Large intestine (tissue), 12 donors: ENCODE measurements at places on chromosomes 7 and 10. TPM values are rescaled to one million over a fixed set of nuclear protein-coding genes. Genes with fewer than 3 reads are reported as not detected.

DNA sequence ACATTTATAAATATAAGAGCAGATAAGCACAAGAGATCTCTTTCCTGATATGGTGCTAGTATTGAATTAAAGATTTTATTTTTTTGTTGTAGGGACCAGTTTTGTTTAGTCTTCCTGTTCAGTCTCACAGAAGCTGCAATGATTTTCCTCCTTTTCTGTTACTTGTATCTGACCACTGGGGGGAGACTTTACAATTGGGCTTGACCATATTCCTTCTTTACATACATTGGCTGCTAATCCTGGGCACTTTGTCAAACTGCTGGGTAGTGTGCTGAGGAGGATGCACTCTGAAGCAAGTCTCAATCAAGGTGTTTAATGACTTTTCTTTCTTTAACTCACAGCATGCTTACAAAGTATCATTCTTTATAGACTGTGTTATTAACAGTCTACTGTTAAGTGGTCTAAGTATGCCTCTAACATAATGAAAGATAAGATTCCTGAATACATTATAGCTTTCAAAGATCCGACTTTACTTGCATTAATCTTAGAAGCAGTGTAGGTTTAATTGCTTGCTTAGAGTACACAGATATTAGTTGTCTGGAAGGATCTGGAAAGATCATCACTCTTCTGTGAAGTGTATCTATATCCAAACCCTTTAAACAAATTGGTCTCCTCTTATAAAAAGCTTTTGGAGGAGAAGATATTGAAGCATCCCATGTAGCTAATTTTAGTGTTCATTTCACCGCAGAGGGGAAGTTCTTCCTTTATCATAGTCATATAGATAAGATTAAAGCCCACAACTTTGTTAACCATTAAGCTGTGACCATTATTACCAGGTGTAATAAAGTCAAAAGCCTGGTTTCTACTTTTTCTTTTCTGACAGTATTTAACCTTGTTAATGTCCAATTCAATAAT, 3.1 kb downstream of the PALS2 start:
- DNase-seq, result peak; percentile 50

The CFAP69 gene
- polyA plus RNA-seq, result 8.1 TPM

- no peak for DNase-seq
Observed at GRCh38 chr10:72932259-72933015, 22.2 kb downstream of the PLA2G12B start.

GRCh38 chr7:106717254-106717954, 56.4 kb upstream of the CCDC71L start:
- no peak for DNase-seq

The MDFIC gene
- polyA plus RNA-seq, result 14.2 TPM

DNA sequence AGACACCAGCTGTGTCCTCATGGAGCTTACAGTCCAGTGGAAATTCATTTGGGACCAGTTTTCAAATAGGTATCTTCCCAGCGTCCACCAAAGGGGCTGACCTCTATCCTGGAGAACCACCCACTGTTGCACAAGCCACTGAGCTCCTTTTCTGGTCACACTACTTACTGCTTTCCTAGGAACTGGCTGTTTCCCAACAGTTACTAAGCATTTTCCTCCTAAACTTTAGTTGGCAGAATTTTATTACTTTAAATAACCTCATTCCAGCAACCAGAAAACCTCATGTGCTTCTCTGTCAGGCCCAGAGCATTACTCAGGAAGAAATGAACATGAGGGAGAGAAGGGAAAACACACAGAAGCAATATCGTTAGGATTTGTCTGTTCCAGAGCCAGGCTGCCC, 183.1 kb downstream of the GPAM start:
- no peak for DNase-seq

The CPN1 gene
- polyA plus RNA-seq, result 0.06 TPM

DNA sequence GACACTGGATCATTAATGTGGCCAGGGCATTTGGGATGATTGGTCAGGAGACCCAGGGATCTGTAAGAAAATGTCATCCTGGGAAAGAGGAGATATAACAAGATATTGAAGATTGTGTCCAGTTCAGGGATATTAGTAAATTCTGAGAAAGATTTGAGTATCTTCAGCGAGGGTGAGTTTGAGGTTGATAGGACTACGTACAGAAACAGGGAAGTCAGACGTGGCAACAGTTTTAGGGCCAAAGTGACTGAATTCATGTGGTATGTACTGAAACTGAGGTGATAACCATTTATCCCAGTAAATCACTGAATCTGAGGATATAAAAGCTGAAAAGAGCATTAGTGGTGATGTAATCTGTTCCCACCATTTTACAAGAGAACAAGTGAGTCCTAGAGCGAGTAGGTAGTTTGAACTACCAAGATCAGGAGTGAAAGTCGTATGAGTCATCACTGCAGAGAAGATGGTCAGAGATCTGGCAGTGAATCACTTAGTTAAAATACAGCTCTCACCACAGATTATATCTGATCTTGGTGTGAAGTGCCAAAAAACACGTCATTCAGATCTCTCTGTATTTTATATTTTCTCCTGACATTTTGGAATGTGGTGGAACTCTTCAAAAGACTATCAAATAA, 220.5 kb downstream of the CDK14 start:
- no peak for DNase-seq

The NEBL gene
- polyA plus RNA-seq, result 3.3 TPM

DNA sequence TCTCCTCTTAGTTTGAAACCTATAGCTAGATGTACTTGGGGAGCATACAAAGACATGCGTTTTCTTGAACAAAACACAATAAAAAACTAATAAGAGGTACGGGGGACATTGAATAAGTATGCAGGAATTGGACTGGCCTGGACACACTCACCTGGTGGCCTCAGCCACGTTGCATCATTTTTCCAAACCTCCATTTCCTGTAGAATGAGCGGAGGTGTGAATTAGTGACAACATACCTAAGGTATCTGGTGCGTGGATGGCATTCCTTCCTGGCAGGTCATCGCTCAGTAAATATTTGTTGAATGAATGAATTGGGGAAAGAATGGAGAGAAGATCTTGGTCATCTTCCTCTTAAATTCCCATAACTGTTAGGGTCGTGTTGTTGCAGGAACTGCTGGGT, 103.2 kb upstream of the CTBP2 start:
- no peak for DNase-seq

DNA sequence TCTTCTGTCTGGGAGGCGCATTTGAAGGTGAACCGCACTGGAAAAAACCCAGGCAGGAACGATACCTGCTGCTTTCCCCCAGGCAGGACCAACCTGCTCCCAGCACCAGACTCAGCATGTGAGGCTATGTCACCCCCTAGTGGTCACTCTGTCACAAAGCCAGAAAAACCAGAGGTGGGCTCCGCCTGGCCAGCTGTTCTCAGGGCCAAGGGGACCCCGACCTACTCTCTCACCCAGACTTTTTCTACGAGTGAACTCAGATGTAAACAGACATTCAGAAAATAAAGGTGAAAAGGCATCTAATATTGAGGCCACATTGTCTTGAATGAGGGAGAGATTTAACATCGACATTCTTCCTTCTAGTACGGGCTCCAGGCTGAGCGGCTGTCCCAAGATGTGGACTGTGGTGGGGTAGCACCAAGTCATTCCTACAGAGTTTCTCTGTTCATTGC, 117.3 kb downstream of the PRKAG2 start:
- peak; percentile 55 for DNase-seq

DNA sequence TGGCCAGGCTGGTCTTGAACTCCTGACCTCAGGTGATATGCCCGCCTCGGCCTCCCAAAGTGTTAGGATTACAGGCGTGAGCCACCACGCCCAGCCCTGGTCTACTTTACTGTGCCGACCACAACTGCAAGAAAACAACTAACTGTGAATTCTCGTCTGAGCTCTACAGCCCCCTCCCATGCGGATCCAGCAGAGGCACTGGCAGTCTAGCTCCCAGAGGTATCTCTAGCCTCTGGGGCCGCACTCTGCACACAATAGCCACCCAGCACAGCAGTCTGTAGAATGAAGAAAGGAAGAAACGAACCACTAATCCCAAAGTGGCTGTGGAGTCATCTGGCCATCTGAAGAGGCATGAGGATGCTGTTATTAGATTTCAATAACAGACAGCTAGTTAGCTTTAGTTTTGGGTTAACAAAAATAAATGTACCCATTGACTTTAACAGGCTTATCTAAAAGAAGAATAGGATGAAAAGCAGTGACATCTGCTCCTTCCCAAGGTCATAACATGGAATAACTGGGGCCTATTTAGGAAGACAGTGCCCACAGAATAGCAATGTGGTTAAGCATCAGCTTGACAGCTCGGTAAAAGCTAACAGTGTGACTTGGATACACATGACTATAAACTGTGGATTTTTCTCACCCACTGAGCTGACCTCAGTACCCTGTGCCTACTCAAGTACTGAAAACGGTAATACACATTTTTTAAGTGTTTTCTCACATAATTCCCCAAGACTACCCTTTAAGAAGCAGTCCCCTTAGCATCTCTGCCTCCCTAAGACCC, 131.9 kb downstream of the TNS3 start:
- no peak for DNase-seq

The CALN1 gene
- polyA plus RNA-seq, result 0.09 TPM

DNA sequence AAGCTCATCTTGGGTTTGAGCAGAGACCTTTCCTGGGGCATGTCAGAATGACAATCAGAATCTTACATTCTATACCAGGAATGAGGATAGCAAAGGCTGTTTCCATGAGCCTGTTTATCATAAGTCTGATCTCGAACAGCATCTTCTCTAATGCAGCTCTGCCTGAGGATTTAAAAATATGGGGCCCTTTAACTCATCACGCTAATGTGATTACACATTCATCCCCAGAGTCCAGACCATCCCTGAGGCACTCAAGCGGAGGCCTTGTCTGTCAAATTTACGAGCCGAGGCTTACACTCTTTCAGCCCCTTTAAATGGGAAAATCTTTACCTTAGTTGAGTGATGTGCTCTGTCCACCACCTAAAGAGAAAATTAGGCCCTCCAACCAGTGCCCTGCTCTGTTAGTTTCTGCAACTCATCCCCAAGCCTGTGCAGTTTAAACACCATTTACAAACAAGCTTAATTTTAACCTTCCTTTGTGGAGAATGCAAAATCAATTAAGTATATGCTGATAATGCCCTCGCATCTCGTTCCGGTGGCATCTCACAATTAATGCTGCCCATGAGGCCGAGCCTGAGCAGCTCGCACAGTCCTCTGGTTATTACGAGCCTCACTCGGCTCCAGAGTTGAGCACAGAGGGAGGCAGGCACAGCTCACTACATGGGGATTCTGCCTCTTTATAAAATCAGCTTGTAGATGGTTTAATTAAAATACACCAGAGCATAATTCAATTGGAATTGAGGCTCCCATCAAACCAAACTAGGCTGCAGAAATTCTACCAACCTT, 16.0 kb downstream of the CHST15 start:
- DNase-seq, result no peak

The MLXIPL gene
- polyA plus RNA-seq, result 195 TPM

The PAPOLB gene
- 0.03 TPM for polyA plus RNA-seq

- DNase-seq, result no peak
Observed at GRCh38 chr10:60496181-60496580, 106.5 kb upstream of the ANK3 start.

The POLR2J2 gene
- polyA plus RNA-seq, result 4.4 TPM

- no peak for DNase-seq
Observed at GRCh38 chr10:72316386-72316700, 38.4 kb downstream of the DNAJB12 start.
